ENCODE measurements at places on chromosomes 11 and 22.

DNA sequence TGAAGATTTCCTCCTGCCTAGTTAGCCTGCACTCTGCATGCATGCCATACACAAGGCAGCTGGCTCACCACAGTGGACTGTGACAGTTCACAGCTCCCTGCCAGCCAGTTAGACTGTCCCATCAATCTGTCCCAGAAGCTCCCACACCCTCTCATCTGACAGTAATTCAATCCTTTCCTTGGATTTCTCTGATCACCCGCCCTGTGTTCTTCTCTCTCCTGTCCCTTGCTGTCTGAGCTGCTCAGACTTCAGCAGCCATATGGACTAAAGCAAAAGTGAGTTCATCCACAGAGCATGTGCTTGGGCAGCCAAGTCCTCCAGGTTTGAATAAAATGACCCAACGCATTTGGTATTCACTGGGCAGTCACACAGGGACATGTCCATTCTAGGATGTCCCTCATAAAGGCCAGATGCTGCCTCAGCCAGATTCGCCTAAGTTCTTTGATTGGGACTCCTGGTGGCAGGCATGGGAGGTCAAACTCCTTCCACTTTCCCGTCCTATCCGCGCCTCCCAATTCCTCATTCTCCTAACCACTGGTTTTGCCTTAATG lies 54.5 kb upstream of the ZBTB44 start:
- no peak for DNase-seq

DNA sequence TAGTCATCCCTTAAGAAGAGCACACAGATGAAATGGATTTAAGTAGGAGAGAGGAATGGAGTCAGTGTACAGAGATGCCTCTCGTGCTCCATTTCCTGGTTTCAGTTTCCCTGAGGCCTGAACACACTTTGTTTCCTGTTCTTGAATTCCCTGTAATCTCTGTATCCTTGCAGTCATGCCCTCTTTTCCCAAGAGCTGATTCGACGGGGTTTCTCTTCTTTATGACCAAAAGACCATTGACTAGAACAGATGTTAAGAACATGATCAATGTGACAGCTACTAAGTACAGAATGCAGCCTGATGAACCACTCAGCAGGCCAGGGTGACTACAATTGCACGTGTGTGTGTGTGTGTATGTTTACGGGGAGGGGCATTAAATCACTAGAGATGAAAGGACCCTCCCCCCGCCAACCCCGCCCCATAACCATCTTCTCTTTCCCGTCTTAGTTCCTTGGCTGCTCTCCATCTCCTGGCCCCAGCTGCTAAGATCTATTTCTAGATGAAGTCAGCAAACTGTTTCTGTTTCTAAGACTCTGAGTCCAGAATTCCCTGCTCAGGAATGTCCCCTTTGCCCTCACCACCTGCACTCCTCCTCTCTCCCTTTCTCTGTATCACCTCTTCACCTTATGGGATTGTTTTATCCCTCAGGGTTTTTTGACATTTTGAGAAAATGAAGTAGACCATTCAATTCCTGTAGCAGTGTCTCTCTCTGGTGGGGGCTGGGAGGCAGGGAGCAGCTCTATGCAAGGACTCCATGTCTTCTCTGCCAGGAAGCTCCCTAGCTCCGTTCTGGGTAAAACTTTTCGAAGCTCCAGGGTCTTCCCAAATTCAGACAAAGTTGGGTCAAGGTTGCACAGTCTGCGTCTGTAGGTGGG lies 26.0 kb downstream of the SLC22A6 start:
- no peak for DNase-seq

DNA sequence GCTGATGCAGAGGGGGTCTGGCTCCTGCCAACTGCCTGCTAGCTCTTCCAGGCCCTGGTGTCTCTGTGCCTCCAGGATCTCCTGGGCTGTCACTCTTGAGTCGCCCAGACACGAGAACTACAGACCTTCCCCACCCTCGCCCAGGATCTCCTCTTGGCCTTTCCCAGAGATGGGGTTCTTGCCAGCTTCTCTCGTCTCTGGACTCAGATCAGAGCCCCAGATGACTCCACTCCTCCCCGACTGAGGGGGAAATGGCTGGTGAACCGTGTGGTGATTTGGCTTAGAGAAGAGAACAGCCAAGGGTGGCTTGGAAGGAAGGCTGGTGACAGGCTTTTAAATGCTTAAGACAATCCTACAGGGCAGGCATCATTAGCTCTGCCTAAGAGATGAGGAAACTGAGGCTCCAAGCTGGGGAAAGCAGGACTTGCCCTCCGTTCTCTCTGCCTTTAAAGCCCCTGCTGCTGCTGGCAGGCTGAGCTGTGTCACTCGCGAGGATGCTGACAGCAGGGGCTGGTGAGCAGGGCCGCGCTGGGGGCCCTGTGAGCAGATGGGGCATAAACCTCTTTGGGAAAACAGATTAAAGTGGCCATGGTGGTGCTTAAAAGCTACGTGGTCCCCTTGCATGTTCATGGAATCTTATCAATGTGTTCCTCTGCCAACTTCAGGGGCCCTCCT lies 90.3 kb upstream of the THY1 start:
- no peak for DNase-seq

- no peak for DNase-seq
These were observed 6.8 kb downstream of the MCAM start for GRCh38 chr11:119309953-119310681.

- no peak for DNase-seq
These were observed 2.1 kb upstream of the BARX2 start for GRCh38 chr11:129373489-129373953.

DNA sequence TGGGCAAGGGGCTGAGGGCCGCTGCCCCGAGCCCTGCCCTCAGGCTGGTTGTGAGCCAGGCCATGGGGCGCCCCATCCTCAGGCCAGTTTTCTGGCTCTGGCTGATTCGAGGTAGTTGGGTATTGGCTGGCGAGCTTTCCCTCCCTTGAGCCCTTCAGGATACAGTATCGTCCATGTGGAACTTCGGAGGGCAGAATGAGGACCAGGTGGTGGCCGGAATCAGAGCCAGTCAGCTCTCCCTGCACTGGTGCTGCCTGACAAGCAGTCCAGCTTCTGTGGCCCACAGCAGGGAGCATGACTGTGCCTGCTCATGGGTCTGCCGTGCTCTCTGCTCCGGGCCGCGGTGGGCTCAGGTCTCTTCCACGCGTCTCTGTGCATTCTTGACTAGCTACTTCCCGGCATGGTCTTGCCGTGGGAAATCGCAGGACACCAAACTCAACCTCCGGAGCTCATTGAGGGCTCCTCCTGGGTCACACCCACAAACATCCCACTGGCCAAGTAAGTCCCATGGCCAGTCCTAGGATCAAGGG lies 1289.3 kb downstream of the BRD1 start:
- DNase-seq: no peak

DNA sequence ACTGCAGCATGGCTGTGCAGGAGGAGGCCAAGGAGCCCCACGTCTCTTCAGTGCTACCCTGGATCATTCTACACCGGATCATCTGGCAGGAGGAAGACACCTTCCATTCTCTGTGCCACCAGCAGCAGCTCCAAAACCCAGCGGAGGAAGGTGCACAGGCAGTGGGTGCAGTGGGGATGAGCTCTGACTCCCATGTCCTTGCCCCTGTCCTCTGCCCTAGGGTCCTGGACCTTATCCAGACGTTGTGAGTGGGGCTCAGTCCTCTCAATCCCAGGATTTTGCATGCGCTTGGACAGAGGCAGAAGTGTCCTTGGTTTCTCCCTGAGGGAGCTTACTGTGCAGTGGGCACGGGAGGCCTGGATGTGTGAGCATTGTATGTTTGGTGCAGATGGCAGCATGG lies 61.3 kb downstream of the CABIN1 start:
- DNase-seq: no peak

Measured in T-helper 9 cell (primary cell).